ENCODE measurements at places on chromosomes 7 and 10.

- DNase-seq, result peak; percentile 67
Observed at GRCh38 chr10:126315494-126316177, 72.6 kb downstream of the ADAM12 start.

- DNase-seq, result peak; percentile 81
Observed at GRCh38 chr10:21399392-21400035, 126.0 kb downstream of the SKIDA1 start.

DNA sequence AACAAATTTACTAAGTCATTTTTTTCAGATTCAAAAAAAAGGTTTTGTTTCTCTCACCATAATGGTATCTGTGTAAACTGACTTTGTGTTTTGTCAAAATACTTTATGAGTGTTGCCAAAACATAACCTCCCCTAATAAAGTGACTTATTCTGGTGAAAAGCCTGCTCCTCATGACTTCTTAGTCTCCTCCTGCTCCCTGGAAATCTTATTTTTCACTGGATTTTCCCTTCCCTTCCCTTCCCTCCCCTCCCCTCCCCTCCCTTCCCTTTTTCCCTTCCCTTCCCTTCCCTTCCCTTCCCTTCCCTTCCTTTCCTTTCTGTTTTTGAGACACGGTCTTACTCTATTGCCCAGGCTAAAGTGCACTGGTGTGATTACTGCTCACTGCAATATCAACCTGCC, 650.1 kb upstream of the GHITM start:
- DNase-seq, result no peak

- DNase-seq, result no peak
Observed at GRCh38 chr10:75400163-75400770, 1.3 kb downstream of the ZNF503 start.

GRCh38 chr10:109737626-109738025, 185.7 kb downstream of the XPNPEP1 start:
- DNase-seq, result no peak

DNA sequence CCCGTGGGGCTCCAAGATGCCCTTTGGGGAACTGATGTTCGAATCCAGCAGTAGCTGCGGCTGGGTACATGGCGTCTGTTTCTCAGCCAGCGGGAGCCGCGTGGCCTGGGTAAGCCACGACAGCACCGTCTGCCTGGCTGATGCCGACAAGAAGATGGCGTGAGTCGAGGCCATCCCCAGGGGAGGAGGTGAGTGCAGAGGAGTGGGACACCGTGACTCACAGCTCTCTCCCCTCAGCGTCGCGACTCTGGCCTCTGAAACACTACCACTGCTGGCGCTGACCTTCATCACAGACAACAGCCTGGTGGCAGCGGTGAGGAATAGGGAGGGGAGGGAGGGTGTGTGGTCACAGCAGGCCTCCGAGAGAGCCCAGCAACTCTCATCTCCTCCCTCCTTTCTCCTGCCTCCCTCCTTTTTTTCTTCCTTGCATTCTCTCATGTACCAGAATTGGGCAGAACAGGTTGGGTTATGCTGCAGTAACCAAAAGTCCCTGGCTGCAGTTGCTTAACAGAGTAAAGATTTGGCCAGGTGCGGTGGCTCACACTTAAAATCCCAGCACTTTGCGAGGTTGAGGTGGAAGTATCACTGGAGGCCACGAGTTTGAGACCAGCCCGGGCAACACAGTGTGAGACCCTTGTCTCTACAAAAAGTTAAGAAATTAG, 16.5 kb downstream of the ARPC1B start:
- DNase-seq, result no peak

DNA sequence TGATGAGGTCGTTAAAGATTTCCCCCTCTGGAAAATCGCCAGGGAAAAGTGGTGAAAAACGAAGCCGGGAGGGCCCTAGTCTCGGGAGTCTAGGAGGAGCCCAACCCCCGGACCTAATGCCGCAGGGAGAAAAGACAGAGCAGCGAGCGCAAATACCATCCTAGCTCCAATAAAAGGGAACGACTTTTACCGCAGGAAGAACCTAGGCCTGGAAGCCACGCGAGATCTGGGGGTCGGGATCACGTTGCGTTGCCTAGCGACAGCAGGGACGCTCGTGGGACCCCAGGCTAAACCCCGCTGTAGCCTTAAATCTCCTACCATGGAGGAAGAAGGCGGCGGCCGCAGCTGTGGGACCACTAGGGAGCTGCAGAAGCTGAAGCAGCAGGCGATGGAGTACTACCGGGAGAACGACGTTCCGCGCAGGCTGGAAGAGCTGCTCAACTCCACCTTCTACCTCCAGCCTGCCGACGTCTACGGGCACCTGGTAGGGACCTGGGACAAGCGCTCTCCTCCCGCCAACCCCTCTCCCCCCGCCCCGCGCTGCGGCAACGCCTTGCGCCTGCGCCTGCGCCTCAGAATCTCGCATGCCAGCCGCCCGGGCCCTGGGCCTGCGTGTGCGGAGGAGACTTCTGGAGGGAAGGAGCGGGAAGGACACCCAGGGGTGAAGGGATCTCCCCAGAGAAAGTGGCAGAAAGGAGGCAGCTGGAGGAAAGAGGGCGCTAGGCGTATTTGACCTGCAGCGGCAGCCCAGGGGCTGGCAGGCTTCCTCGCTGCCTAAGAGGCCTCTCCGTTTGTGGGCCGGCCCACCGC, at the start of gene ENO4:
TSS of gene ENO4 (plus strand) at position 252 of the 810 bp plus-strand sequence. CDS start at position 320, 68 bp downstream.
- DNase-seq, result peak; percentile 45

DNA sequence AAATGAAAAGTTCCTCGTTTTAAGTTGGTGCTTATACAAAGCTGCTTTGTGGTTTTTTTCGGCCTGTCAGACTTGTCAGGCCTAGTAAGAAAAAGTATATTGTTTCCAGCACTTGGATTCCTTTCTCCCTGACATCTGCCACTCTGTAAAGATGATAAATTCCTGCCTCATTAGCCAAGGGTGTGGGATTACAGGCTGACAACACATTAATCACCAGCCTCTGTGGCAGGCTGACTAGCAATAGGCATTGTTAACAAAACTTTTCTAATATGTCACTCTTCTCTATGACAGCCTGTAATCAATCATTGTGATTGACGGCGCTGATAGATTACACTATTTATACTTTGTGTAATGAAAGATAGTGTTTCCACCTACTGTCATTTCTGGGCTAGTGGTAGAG, 682.5 kb downstream of the LRMDA start:
- no peak for DNase-seq

GRCh38 chr7:122306320-122307227, 2.0 kb upstream of the FEZF1 start:
- DNase-seq, result no peak

GRCh38 chr10:91194497-91195179, 25.8 kb upstream of the PCGF5 start:
- DNase-seq, result no peak

- no peak for DNase-seq
Observed at GRCh38 chr10:128028508-128029289, 97.5 kb downstream of the MKI67 start.

DNA sequence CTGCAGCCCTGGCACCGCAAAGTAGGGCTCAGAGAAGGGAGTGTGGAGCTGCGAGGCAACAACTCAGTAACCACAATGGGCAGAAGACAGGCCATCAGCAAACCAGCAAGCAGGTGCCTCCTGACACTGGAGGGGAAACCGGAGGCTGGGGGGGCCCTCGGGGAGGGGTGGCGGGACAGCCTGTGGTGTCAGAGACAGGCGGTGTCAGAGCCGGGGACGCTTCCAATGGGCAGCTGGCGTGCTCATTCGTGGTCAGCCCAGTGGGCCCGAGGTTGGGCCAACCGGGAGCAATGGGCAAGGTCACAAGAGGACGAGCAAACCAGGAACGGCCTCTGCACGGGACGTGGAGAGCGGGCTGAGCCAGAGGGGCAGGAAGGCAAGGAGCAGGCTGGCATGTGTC, 158.1 kb downstream of the MAD1L1 start:
- no peak for DNase-seq

DNA sequence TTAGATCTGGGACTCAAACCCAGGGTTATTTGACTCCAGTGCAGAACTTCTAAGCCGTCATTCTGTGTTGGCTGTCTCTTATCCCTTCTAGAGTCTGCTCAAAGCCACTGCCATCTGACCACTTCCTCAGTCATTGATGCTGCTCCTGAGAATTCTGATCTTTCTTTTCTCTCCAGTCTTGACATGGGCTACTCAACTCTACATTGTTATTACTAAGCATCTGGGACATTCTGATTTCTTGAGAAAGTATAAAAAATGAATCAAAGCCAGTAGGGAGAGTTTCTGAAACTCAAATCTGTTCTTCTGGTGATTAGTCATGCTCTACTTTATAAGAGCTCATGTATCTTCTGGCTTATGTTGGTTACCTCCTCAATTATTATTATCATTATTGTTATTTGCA, 48.7 kb downstream of the ANK3 start:
- no peak for DNase-seq

GRCh38 chr10:30865141-30865926, 166.3 kb downstream of the ZNF438 start:
- DNase-seq, result no peak

DNA sequence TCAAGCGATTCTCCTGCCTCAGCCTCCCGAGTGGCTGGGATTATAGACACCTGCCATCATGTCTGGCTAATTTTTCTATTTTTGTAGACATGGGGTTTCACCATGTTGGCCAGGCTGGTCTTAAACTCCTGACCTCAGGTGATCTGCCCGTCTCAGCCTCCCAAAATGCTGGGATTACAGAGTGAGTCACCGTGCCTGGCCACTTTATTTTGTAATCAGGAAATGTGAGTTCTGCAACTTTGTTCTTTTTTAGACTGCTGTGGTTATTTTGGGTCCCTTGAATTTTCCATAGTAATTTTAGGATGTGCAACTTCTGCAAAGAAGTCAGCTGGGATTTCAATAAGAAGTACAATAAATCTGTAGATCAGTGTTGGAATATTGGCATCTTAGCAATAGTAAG, 96.8 kb downstream of the CYTH3 start:
- peak; percentile 44 for DNase-seq

GRCh38 chr10:42992156-42992956, 84.5 kb upstream of the RET start:
- DNase-seq, result no peak

- no peak for DNase-seq
Observed at GRCh38 chr7:85840554-85840953, 653.7 kb upstream of the SEMA3D start.

DNA sequence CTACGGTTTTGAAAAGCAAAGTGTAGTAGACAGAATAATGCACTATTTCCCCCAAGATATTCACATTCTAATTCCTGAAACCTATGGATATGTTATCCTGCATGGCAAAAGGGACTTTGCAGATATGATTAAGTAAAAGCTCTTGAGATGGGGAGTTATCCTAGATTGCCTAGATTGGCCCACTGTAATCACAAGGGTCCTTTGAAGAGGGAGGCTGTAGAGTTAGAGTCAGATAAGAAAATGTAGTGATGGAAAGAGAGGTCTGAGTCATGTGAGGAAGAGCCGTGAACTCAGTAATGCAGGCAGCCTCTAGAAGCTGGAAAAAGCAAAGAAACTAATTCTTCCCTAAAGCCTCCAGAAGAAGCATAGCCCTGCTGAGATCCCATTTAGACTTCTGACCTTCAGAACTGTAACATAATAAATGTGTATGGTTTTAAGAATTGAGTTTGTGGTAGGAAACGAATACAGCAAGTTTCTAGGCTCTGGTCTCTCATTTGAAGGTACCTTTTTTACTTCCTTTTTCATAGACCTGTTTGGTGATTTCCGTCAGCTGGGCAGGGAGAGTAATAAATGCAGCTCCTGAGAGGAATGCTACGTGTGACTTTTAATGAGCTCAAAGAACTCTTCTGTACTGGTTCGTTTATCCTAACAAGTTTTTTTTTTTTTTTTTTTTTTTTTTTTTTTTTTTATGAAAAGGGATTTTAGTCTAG, 41.9 kb upstream of the NXPH1 start:
- no peak for DNase-seq

GRCh38 chr10:92727550-92727949, 37.8 kb downstream of the HHEX start:
- DNase-seq, result no peak

DNA sequence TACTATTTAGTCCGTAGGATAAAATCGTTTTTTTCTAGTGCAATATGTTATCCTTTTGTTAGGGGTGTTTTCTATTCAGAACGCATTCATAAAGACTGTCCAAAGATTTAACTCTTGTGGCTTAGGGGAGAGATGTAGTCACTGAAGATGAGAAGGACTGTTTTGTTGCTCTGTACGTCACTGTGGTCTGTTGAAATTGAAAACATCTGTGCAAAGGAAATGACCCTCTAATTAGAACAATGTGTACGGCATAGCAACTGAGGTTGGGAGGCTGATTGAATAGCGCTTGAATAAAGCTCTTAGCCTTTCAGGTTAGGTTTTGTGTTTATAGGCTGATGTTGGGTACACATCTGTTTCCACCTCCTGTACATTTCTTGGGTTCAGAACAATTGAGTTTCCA, 453.4 kb upstream of the AKR1E2 start:
- DNase-seq, result peak; percentile 96

- DNase-seq, result no peak
Observed at GRCh38 chr10:91887272-91888076, 21.8 kb downstream of the FGFBP3 start.

DNA sequence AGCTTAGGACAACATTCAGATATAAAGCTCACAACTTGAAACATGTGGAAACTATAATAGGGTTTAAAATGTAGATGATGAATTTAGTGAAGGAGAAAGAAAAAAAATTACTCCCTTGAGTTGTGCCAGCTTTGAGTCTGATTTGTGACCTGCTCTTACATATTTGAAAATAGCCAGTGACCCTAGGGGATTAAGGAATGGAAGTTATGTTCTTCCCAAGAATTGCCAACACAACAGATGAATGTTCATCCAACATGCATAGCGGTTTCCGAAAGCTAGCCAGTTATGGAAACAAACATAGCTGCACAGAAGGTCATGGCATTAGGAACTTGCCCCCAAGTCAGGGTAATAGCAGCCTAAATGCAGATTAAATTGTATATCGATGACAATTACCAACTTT, 10.8 kb downstream of the TMEM196 start:
- DNase-seq, result no peak

- DNase-seq, result peak; percentile 83
Observed at GRCh38 chr10:91349381-91349780, 60.8 kb upstream of the HECTD2 start.

- DNase-seq, result no peak
Observed at GRCh38 chr7:158568974-158569857, 18.4 kb downstream of the PTPRN2 start.

DNA sequence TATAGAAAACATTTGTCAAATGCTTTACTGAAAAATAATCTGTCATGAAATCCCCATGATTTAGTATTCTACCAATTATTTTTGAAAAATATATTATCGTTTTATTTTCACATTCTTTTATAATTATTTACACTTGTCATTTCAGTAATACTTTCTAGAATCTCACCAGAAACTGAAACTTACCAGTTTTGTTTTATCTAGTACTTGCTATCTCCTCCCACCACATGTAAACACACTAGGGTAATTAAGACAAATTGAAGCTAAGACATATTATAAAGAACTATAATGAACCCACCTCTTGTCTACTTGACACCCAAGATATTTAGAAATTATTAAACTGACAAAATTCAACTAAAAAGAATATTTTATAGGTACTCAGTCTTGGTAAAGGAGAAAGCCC, 51.5 kb upstream of the GRM3 start:
- DNase-seq, result no peak

DNA sequence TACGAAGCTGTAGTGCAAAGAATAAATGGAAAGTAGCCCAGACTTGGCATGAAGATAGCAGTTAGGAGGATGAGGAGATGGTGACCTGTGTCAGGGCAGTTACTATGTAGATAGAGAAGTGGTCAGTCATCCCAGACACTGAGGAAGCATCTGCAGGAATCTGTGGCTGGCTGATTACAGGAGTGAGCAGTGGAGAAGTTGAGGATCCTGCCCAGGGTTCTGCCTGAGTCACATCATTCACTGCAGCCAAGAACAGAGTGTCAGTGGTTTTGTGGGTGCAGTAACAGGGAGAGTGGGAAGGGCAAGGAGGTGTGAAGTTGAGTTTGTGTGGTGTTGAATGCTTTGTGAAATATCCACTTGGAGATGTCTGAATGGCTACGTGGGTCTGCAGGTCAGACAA, 676.4 kb upstream of the NRP1 start:
- peak; percentile 17 for DNase-seq

All from GM04504 (cell line).